ENCODE measurements at places on chromosomes 11 and 22. TPM values are rescaled to one million over a fixed set of nuclear protein-coding genes. Genes with fewer than 3 reads are reported as not detected.

C11orf91 gene
- total RNA-seq = 0.70 TPM

LDLRAD3 gene
- 1.0 TPM for total RNA-seq

TANGO2 gene
- 29.7 TPM for total RNA-seq

APOL5 gene
- not detected for total RNA-seq

PATE1 gene
- not detected for total RNA-seq

USP2 gene
- total RNA-seq = 84.3 TPM
